SK-MEL-5 (cell line): ENCODE measurements at places on chromosomes 5 and 9.

- no peak for DNase-seq
These were observed 889 bp upstream of the ADAMTS12 start for GRCh38 chr5:33892620-33893137.

DNA sequence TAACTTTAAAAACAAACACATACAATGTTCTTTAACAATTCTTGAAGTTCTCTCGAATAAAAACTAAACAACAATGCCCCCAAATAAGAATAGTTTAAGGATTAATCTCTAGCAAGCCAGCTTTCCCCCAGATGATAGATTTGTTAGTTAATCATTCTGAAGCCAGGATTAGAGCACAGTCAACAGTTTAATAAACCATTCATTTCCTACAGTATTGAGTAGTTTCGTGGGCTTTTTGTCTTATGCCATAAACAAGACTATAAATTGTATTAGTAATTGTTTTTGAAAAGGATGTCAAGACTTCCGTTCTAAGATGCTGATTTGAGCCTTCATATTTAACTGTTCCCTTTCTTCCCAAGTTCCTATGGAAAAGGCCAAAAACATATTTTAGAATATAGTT is 136.6 kb downstream of the PIK3R1 start:
- DNase-seq, result no peak

- DNase-seq, result no peak
These were observed 1.2 kb upstream of the SLC25A51 start for GRCh38 chr9:37905131-37905505.

- no peak for DNase-seq
These were observed 42.9 kb downstream of the FOXD1 start for GRCh38 chr5:73405691-73406090.

DNA sequence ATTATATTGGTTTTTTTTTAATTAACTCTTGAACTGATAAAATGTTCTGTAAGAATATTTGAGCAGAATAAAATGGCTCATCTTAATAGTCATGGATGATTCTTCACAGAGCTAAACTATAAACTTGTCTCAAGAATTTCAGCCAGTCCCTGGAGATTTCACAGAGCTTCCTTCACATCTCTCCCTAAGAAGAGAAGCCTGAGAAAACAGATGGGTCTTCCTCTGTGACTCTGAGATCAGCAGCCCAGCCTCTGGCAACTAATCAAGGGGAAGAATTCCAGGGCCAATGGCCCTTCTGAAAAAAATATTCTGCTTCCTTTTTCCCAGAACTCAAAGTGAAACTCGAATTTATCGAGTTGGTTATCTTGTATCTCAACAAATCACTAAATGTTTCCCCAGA is 122.2 kb upstream of the ITGA1 start:
- DNase-seq, result peak; percentile 39

- no peak for DNase-seq
These were observed 13.2 kb upstream of the KIF12 start for GRCh38 chr9:114112325-114112724.

DNA sequence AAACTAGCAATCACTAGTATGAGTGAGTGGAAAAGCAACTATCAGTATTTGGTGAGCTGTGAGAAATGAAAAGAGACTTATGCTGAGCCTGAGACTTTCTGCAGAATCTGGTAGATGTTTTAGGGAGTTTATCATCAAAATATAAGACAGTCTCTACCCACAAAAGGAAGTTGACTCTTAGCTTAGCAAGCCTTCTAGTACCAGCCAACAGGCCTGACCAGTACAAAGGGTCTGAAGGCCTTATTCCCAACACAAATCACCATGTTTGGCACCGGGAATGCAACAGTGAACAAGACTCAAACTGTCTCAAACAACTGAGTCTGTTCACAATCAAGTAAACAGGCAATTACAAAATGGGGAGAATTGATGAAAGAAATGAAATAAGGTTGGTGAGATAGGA is 244.4 kb downstream of the CWC27 start:
- DNase-seq, result no peak

GRCh38 chr9:130107955-130108354 is 54.2 kb downstream of the GPR107 start:
- DNase-seq, result no peak

GRCh38 chr5:137703565-137703964 is 32.3 kb downstream of the KLHL3 start:
- DNase-seq, result no peak

DNA sequence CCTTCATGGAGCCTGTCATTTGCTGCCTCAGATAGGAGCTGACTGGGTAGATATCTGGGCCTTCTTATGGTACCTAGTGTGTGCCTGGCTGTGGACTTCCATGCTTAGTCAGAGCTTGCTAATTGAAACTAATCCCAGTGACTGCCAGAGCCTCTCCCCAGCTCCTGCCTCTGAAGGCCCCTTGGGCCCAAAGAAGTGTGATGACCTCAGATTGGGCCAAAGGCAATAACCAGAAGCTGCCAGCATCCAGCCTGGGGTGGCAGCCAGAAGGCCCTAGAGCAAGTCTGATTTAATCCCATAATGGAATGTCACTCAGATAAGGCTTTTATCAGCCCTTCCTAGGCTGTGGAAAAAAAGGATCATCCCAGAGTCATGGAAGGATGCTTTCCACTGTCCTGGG is 17.1 kb upstream of the CDC23 start:
- DNase-seq, result no peak

DNA sequence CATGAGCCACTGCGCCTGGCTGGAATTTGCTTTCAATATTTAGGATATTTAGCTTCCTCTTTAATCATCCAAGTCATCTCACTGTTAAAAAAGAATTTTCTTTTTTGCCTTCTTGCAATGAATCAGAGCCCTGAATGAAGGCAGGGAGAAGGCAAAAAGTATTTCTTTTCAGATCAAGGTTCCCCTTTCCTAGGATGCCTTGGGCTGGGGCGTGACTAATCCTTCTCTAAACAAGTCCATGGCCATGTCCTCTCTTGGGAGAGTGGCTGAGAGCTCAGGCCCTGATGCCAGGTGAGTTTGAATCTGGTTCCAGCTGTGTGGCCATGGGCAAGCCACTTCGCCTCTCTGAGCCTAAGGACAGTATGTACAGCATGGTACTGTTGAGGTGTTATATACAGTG is 84.8 kb upstream of the NEURL1B start:
- no peak for DNase-seq

- no peak for DNase-seq
These were observed 117.0 kb downstream of the VAV2 start for GRCh38 chr9:133875131-133875530.

- no peak for DNase-seq
These were observed 28.9 kb downstream of the PLPP7 start for GRCh38 chr9:131318231-131319085.

GRCh38 chr9:795869-796268 is 45.6 kb upstream of the DMRT1 start:
- DNase-seq, result no peak

- DNase-seq, result no peak
These were observed 987.6 kb downstream of the PTPRD start for GRCh38 chr9:9625248-9625647.

- no peak for DNase-seq
These were observed 134.4 kb downstream of the PTTG1 start for GRCh38 chr5:160555971-160556631.

GRCh38 chr9:96177005-96177718 is 124.8 kb downstream of the HSD17B3 start:
- DNase-seq, result no peak

GRCh38 chr9:104092875-104093600 is 1.1 kb upstream of the SMC2 start:
- DNase-seq, result no peak

GRCh38 chr9:105993921-105994715 is 299.8 kb downstream of the TMEM38B start:
- no peak for DNase-seq

- DNase-seq, result peak; percentile 69
These were observed at the start of gene N4BP3 for GRCh38 chr5:178113141-178113787. N4BP3 (plus strand) TSS chr5:178113532; CDS start chr5:178119584, 6,052 bp downstream.

GRCh38 chr5:57700484-57700883 is 217.9 kb upstream of the ACTBL2 start:
- no peak for DNase-seq

DNA sequence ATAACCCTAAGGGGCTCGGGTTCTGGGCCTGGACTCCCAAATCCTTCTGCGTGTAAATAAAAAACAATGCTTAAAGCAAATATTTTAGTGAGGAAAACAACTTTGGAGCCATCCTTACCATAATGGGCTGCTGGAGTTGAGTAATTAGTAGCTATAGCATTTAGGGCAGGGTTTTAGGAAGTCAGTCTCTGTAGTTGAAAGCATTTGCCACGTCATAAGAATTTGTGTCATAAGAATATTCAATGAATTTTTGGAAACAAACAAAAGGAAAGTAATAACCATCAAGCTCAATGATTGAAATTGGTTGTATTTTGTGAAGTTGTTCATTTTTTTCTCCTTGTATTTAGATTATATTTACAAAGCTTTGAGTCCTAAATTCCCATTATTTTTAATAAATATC is 114.8 kb upstream of the ELL2 start:
- no peak for DNase-seq

- no peak for DNase-seq
These were observed 9.3 kb downstream of the CSF1R start for GRCh38 chr5:150077060-150077459.

- DNase-seq, result peak; percentile 72
These were observed 80.0 kb upstream of the TUT7 start for GRCh38 chr9:86434039-86434726.

- DNase-seq, result no peak
These were observed 269.8 kb upstream of the RFX3 start for GRCh38 chr9:3795556-3795955.

- no peak for DNase-seq
These were observed 934.3 kb upstream of the CDH10 start for GRCh38 chr5:25579111-25579510.

DNA sequence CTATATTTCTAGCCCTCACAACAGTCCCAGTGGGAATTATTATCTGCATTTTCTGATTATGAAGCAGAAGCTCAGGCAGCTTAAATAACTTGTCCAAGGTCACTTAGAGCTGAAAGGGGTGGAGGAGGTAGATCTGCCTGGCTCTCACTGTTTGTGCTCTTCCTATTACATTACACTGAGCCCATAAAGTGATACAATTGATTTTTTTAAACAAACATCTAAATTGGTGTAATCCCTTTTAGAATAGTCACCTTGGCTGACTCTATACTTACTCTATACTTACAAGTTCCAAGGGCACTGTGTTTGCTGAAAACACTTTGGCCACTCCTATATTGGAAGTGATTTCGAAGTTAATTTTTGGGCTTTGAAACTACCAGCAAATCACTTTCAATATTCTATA is 144.7 kb downstream of the APBA1 start:
- no peak for DNase-seq

DNA sequence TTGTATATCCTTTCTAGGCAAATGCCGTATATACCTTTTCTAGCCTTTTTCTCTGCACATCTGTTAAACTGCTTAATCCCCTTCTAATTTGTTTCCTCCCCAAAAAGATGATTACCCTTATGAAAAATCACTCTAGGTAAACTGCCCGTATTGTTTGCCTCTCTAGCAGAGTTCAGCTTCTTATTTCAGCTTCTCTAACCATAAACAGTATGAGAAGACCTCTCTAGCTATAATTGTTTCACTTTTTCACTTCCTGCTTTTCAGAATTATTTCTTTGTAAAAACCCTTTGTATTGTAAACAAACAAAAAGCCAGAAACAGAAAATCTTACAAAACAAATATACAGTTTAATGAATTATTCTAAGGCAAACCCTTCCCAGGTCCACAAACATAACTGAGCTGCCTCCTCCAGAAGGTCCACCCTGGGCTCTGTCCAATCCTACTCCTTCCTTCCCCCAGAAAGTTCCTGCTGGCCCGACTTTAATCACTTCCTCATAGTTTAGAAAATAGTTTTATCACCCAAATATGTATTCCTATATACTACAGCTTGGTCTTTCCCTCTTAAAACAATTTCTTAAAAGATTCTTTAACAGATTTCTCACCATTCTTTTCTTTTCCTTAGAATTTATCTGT is 158.1 kb downstream of the FGF1 start:
- DNase-seq, result no peak

DNA sequence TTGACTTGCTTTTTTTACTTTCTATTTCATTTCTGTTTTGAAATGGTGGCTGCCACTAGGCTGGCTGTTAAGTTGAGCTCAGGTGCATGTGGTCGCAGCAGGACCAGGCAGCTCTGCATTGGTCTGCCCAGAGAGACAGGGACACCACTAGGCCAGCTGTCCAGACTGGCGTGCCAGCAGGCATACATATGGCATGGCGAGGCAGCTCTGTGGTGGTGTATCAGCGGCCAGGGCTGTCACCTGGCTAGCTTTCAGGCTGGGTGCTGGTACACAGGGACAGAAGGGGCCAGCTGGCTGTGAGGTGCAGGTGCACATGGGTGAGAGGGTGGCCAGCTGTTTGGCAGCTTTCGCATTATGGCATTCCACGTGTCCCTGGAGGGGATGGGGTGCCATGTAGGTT is 654.0 kb upstream of the ACO1 start:
- DNase-seq, result no peak

DNA sequence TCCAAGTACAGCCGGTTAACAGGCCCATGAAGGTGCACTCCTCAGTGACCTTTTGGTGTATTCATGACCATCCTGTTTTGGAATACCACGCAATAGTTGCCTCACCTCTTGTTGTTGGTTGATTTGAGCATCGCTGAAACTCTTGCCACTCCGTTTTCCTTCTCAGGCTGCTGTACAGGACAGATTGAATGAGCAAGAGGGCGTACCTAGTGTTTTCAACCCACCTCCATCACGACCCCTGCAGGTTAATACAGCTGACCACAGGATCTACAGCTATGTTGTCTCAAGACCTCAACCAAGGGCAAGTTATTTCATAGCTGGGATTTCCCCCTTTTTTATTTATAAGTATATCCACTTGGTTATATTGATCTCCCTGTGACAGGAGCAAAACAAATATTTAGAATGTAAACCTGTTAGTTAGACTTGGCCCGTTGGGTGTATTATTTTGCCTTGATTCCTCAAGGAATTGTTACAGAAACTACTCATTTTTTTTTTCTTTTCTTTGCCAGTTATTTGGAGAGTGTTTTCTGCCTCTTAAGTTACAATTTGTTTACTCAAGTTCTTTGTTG is 38.1 kb downstream of the FAF2 start:
- DNase-seq, result no peak

GRCh38 chr5:86482008-86482407 is 135.7 kb upstream of the COX7C start:
- no peak for DNase-seq

DNA sequence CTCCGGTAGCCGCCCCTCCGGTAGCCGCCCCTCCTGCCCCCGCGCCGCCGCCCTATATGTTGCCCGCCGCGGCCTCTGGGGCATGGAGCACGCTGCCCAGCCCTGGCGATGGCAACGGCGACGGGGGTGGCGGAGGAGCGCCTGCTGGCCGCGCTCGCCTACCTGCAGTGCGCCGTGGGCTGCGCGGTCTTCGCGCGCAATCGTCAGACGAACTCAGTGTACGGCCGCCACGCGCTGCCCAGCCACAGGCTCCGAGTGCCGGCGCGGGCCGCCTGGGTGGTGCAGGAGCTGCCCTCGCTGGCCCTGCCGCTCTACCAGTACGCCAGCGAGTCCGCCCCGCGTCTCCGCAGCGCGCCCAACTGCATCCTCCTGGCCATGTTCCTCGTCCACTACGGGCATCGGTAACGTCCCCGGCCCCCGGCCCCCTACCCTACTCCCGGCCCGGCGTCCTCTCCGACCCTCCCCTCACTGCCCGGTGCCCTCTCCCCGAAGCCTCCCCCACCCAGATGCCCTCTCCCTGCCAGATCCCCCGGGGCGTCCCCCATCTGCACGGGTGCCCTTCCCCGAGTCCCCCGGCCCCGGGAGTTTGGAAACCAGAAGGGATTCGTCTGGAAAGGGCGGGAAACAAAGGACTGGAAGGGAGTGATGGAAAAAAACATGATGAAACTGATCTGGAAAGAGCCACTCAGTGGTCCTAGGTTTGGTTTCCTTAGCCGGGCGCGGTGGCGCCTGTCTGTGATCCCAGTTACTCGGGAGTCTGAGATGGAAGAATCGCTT is 417 bp downstream of the SRD5A1 start:
- DNase-seq, result peak; percentile 10

GRCh38 chr9:136964833-136965422 is 12.4 kb upstream of the PTGDS start:
- DNase-seq, result no peak
